Activated T-helper 1 cell treated with anti-CD3 and anti-CD28 coated beads, Interleukin-12 subunit alpha, Interleukin-12 subunit beta, Interleukin-2, Interleukin-4 antibody, amounts not matched to agents 30 ng/mL and 10 ng/mL and 1 ng/mL, durations not matched to agents 14 hours and 24 hours and 36 hours (primary cell): ENCODE measurements at places on chromosomes 3 and 15. TPM values are rescaled to one million over a fixed set of nuclear protein-coding genes. Genes with fewer than 3 reads are reported as not detected.

- no peak for DNase-seq
These were observed 63.8 kb downstream of the TRIM71 start for GRCh38 chr3:32881624-32882023.

The ZNF80 gene
- total RNA-seq, result 0.22 and 0.23 TPM in 2 replicates

GRCh38 chr3:2452249-2452648 lies 353.6 kb downstream of the CNTN4 start:
- no peak for DNase-seq

- no peak for DNase-seq
These were observed 66.1 kb upstream of the NPHP3 start for GRCh38 chr3:132788301-132788671.

DNA sequence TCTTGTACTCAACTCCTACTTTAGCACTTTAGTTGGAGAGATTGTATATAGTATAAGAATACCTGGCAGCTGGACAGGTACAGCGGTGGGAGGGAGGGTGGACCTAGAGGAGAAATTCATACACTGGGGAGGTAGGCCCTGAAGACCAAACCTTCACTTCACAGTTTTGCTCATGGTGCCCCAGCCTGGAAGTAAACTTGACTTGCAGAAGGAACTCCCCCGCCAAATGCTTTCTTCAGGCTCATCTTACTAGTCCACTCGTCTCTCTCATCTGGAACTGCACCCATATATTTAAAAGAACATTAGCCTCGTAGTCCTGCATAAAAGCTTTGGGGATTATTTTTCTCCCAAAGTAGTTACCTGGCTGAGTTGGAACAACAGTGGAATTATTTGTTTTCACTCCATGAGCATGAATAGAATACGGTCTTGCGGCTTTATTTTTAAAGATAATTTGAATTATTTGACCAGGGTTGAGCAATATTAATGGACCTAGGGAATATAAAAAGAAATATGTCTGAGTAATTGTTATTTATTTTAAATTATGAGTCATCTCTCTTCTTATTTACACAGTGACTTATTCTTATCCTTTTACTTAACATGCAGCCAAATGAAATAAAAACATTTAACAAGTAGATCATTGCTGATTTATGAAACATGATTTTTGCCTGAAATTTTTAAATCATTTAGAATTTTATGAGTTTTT lies 25.5 kb upstream of the CP start:
- DNase-seq, result no peak

GRCh38 chr3:103195216-103195615 lies 760.4 kb downstream of the ZPLD1 start:
- no peak for DNase-seq

DNA sequence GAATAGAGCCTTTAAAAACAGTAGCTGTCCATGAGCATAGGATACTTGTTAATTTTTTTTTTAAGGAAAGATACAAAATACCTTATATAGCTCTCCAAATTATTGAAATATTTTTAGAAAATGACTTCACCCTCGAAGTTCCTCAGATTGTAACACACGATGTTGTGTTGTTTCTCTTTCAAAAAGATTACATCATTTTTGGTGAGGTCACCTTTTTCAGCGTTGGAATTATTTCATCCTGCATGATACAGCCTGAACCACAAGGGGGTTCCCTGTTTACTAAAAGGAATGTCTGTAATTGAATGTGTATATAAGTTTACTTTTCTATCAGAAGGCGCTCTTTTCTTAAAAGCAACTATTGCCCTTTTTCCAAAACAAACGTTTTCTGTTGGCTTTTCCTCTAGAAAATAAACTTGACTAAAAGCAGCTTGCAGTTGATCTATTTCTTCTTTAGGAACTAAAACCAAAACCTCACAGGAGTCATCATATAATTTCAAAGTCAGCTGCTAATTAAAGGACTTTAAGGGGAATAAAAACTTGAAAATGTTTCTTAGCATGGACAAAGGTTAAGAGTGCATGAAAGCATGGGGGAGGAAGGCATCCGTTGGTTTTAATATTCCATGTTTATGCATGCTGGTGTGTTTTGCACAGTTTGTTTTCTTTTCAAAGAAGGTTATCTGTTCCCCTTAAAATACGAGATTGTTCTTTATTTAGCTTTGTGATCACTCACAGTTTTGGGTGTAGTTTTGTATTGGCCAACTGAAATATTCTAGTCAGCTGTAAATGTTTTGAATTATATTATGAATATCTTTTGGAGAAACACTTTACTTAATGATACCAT lies 29.4 kb downstream of the LYSMD4 start:
- DNase-seq, result no peak

- DNase-seq, result peak; percentile 40
These were observed 128.8 kb downstream of the FRMD5 start for GRCh38 chr15:44066211-44066827.

GRCh38 chr15:35505141-35505540 lies 40.8 kb downstream of the DPH6 start:
- DNase-seq, result no peak

- DNase-seq, result no peak
These were observed 249.1 kb downstream of the TBL1XR1 start for GRCh38 chr3:176948151-176948550.

The BTLA gene
- total RNA-seq, result 39.4 and 40.7 TPM in 2 replicates

- no peak for DNase-seq
These were observed 2.2 kb upstream of the CRTAP start for GRCh38 chr3:33111581-33111980.

The A4GNT gene
- total RNA-seq, result not detected in 2 replicates

The FBLN2 gene
- not detected in 2 replicates for total RNA-seq

The CADM2 gene
- total RNA-seq, result not detected in 2 replicates

The BCL2A1 gene
- 91.8 and 95.0 TPM in 2 replicates for total RNA-seq

The IQGAP1 gene
- total RNA-seq, result 144 and 149 TPM in 2 replicates

The BMF gene
- 10.1 and 16.5 TPM in 2 replicates for total RNA-seq

GRCh38 chr3:16024548-16024947 lies 149.9 kb upstream of the GALNT15 start:
- no peak for DNase-seq

- DNase-seq, result no peak
These were observed 175.9 kb downstream of the PDZRN3 start for GRCh38 chr3:73448761-73449301.

DNA sequence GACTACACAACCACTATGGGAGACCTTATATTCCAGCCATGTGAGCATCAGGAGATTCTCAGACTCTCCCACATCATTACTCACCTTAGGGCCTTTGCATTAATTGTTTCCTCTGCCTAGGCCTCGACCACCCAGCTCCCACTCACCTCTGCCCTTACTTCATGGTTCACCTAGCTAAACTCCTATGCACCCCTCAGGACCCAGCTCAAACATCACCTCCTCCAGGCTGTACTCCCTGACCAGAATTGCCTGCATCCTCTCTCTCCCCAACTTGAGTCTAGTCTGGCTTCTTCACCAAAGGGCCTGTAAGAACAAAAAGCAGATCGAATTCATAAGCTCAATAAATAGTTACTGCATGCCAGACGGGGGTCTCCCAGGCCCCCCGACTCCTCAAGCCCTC lies 53.1 kb upstream of the FAM174B start:
- DNase-seq, result no peak

DNA sequence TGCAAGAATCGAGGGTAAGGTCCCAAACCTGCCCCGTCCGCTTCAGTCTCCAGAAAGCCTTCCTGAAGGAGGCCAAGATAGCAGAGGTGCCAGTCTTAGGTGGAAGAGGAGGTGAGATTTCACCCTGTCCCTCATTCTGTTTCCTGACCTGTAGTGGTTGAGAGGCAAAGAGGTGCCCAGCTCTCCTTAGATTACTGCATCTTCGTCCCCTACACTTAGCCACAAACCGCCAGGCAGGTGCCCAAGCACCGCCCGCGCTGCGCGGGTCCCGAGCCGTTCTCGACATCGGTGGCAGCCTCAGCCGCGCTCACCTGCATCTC lies 23.8 kb upstream of the POLG start:
- no peak for DNase-seq

The CCDC39 gene
- total RNA-seq, result not detected in 2 replicates

DNA sequence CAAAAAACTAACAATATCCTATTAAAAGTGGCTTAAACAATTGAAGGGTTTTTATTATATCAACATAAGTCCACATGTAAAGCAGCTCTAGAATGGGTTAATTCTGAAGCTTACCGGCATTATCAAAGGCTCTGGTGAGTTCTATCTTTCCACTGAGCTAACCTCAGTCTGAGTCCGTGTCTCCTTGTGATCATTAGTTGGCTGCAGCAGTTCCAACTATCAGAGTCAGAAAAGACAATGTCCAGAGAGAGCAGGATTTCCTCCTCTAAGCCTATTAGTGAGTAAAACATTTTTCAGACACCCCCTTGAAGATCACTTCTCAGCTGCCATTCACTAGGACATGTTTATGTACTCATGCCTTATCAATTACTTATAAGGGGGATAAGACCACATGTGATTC lies 49.9 kb downstream of the DHX36 start:
- no peak for DNase-seq

The PRSS50 gene
- total RNA-seq, result not detected in 2 replicates

DNA sequence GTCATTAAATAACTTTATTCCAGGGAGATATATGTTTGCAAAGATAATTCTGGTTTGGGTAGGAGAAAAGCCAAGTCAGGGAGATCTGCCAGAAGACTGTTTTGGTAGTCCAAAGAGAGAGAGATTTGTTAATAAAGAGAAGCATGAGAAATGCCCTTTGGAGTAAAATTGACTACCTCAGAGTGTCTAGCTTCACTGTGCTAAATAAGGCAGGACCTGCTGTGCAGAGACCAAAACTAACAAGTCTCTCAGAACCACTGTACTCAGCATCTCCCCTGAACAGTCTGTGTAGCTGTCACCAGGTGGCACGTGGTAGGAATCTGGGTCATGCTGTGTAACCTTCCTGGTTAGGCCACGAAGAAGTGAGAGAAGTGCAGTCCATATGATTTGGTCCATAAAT lies 31.6 kb upstream of the SLC35G2 start:
- peak; percentile 28 for DNase-seq

DNA sequence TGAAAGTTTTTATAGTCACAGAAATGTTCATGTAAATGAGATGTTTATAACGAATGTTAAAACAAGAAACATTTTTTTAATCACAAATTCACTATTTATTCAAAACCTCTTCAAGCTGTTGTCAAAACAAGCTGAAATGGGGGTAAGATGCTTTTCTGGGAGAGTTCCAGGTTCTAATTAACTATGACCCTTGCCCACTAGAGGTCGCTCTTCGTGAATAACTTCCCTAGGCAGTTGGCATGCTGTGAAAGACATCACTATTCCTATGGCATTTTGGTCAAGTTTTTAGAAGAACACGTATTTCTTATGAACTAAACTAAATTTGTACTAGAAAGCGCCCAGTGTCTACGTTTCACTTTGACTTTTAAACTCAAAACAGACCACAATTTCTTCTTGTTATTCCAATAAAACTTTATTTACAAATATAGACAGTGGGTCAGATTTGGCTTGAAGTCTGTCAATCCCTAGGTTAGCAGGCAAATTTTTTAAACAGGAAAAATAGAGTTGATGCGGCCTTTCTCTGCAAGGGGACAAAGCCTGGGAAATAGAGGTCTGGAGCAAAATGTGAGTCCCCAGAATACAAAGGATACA lies 62.8 kb upstream of the CMTM8 start:
- peak; percentile 32 for DNase-seq

DNA sequence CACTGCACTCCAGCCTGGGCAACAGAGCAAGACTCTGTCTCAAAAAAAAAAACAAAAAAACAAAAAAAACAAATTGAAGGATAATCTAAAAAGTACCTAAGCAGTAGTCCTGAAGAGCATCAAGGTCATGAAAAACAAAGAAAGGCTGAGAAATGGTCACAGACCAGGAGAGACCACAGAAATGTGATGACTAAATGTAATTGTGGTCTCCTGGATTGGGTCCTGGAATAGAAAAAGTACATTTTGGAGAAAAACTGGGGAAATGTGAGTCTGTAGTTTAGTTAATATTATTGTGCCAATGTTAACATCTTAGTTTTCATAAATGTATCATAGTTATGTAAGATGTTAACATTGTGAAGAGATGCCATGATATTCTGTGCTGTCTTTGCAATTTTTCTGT lies 267.5 kb upstream of the NR2E3 start:
- no peak for DNase-seq

DNA sequence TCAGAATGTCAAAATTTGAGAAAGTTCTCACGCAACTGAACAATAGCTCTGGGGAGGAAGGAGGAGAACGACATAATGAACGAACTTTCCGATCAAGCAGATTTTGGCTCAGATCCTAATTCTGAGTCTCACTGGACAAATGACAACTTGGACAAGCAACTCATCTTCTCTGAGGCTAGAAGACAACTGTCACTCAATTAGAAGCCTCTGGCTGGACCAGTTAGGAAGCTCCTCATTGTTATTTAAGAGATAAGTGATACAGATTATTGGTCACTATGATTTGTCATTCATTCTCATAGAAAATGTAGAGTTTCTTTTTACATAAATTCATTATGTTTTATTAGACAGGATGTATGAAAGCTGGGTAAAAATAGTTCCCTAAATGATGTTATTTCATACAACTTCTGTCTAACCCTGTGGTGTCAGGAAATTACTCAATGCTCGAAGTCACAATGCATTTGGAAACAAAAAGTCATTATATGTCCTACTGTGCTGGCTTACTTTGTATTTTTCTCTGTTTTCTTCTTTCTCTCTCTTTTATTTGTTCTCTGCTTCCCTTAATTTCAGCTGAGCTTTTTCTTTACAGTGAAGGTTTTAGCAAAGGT lies 11.0 kb upstream of the C3orf49 start:
- no peak for DNase-seq

GRCh38 chr3:183502237-183503181 lies 53.0 kb downstream of the KLHL6 start:
- no peak for DNase-seq

DNA sequence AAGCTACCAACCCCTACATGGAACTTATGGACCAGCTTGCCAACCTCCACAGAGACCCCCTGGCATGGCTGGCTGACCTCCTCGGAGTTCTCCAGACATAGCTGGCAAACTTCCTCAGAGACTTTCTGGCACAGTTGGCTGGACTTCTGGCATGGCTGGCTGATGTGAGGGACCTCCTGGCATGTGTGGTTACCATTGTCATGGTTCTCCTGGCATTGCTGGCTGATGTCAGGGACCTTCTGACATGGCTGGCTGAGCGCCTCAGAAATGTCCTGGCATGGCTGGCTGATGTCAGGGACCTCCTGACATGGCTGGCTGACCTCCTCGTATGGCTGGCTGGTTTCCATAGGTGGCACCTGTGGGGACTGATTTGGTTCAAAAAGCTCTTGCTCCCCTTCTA lies 17.5 kb downstream of the MAP1A start:
- no peak for DNase-seq

The NEK10 gene
- 0.54 and 0.57 TPM in 2 replicates for total RNA-seq

DNA sequence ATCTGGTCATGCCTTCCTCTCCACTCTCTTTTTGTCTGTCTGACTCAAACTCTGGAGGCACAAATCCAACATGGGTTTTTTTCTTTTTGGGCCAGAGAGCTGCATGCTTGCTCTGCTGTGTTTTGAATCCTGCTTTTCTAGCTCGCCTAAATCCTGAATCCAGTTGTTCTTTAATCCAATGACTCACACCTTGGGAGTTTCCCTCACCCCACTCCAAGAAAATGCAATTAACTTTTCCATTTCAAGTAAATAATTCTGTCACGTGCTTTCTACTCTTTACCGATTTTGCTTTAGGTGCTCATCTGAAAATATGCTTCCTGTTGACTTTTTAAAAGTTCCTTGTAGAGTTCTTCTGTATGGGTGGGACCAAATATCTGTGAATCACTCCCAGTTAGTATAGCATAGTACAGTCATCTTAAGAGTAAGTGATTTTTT lies 47.6 kb downstream of the SLMAP start:
- DNase-seq, result no peak
